Natural killer cell (primary cell): ENCODE measurements at places on chromosomes 2 and 18. TPM values are rescaled to one million over a fixed set of nuclear protein-coding genes. Genes with fewer than 3 reads are reported as not detected.

DNA sequence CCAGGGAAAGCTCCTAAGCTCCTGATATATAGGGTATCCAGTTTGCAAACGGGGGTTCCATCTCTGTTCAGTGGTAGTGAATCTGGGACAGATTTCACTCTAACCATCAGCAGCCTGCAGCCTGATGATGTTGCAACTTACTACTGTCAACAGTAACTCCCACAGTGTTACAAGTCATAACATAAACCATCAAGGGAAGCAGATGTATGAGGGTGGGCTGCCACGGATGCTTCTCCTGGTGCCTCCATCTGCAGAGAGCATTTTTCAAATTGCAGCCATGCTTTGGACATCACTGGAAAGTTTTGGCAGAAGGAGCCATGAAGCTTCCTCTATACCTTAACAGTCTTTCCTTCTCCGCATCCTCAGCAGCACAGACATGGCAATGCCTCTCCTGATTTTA is 234.5 kb downstream of the ANKRD36B start:
- no peak for DNase-seq
- no peak overlapping the region for H3K4me3 ChIP-seq
- no peak overlapping the region for H3K27ac ChIP-seq
- H3K36me3 ChIP-seq = no peaks in the 10 kb centered on the region
- H3K27me3 ChIP-seq = peaks cover 4% of the 10 kb centered on the region

- no peaks in the 10 kb centered on the region for H3K27me3 ChIP-seq
- no peaks in the 10 kb centered on the region for H3K4me1 ChIP-seq
- H3K4me3 ChIP-seq = no peak overlapping the region
- DNase-seq = no peak
- no peak overlapping the region for H3K27ac ChIP-seq
These were observed 577.1 kb downstream of the ARHGAP15 start for GRCh38 chr2:143706354-143706753.

DNA sequence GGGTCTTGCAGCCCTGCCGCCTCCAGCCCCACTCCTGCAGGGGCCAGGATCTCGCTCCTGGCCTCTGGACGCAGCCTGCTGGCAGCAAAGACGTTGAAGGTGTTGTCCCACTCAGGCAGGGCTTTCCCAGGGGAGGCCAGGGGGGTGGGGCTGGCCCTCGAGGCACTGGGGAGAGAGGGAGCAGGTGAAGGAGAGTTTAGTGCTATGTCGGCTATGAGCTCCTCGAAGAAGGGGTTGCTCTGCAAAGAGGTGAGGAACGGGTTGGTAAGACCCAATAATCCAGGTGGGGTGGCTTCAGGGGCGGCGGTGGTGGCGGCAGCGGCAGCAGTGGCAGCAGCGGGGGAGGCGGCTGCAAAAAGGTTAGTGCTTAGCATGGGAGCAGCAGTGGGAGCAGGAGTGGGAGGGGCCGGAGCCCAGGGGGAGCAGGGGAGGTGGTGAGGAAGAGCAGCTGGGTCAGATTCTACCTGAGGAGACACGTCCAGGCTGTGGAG is 9.7 kb upstream of the SFXN5 start:
- H3K27me3 ChIP-seq = no peaks in the 10 kb centered on the region
- no peak for DNase-seq
- no peaks in the 10 kb centered on the region for H3K36me3 ChIP-seq
- no peaks in the 10 kb centered on the region for H3K4me1 ChIP-seq
- no peak overlapping the region for H3K4me3 ChIP-seq

GRCh38 chr18:78242806-78243205 is 736.8 kb upstream of the SALL3 start:
- H3K27me3 ChIP-seq = no peaks in the 10 kb centered on the region
- no peak overlapping the region for H3K27ac ChIP-seq
- H3K4me3 ChIP-seq = no peak overlapping the region
- H3K36me3 ChIP-seq = no peaks in the 10 kb centered on the region
- DNase-seq = no peak

DNA sequence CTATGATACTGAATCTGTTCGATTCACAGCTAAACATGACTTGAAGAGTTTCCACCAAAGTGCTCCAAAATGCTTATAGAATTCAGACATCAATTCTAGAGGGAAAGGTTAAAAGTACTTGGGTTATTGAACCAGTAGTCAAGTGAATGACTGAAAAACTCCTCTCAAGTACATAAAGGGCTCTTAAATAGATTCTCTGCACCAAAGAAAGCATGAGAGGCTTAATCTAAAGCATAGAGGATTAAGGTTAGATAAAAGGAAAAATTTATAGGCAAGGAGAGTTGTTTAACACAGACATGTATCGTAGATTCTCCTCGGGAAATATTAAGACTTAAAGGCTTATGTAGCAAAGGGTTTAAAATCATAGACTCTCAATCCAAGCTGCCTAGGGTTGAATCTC is 701.4 kb downstream of the ERBB4 start:
- no peaks in the 10 kb centered on the region for H3K4me1 ChIP-seq
- no peak overlapping the region for H3K27ac ChIP-seq
- DNase-seq = no peak

Gene CHRNA1
- total RNA-seq = not detected

Gene DNAH6
- 0.05 TPM for total RNA-seq
